ENCODE measurements at places on chromosomes 3 and 15. TPM values are rescaled to one million over a fixed set of nuclear protein-coding genes. Genes with fewer than 3 reads are reported as not detected.

DNA sequence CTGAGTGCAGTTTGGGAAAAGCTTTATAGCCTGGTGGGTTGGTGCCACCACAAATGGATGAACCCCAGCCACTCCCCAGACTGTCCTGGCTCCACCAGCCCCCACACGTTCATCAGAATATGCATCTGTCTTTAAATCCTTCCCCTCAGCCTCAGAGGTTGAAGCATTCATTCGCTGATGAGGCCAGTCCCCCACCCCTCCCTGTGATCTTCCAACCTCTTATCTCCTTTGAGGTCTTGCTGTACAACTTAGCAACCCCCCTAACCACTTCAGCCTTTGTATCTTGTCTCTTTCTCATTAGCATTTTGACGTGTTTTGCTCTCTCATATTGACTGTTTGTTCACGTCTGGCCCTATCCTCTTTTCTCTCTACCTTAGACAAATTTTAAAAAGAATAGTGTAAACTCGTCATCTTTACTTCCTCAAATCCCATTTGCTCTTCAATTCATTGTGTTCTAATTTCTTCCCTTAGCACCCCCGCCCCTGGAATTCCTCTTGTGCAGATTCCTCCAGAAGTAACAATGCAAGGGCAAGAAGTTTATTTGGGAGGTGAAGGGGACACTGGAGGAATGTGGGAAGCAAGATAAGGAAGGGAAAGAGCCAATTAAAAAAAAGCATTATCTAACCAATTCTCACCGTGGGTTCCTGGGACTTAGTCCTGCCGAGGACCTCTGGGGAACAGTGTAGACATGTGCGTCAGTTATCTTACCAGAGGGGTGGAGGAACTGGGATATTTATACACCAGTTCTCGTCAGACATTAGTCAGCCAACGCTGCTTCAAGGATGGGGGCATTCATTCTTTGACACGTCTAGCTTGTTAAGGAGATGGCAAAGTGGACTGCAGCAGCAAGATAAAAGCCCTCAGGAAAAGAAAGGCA is 38.6 kb downstream of the MOBP start:
- no peak for DNase-seq

GRCh38 chr15:51253366-51253765 is 85.0 kb downstream of the CYP19A1 start:
- DNase-seq = no peak

The SIDT1 gene
- 2.1 TPM for polyA plus RNA-seq

The CCR5 gene
- polyA plus RNA-seq = 0.55 TPM

The ARGFX gene
- not detected for polyA plus RNA-seq

Measured in right lung (tissue), 10 donors.